ENCODE measurements at places on chromosomes 3 and 15.
A peak's percentile ranks its signal among the peaks of the same experiment; 100 is the strongest.

GRCh38 chr15:88897456-88898194 is 2.3 kb upstream of the HAPLN3 start:
- DNase-seq, result no peak

GRCh38 chr15:40420793-40421192 is 15.2 kb downstream of the IVD start:
- no peak for DNase-seq

GRCh38 chr3:31041161-31041978 is 146.9 kb upstream of the GADL1 start:
- no peak for DNase-seq

DNA sequence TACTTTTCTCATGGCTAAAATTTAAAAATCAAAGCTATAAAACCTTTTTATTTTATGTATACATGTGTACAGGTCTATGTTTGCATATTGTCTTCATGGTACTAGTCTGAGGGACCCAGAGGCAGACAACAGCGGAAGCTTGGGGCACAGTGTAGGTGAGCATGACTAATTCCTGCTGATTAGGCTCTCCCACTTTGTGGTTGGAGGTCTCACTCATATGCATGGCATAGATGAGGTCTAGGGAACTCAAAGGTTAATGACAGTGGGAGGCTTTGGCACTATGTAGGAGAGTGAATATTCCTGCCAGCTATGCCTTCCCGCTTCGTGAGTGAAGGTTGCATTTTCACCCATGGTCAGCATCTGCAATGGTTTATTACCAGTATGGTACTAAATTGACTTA is 47.5 kb upstream of the AADACL2 start:
- DNase-seq, result no peak

DNA sequence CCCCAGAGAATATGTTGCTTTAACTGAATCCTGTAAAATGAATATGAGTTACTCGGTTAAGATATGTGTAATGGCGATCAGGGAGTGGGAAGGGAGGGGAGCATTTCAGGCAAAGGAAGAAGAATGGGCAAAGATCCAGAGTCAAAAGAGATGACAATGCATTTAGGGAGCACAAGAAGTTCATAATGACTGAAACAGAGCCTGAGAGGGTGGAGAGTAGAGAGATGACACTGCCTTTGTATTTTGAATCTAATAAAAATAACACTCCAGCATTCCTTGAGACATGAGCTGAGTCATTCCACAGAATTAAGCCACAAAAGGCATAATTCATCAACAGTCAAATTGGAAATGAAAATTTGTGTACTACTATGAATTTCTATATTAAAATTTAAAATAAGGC is 105.3 kb upstream of the PEX5L start:
- no peak for DNase-seq

DNA sequence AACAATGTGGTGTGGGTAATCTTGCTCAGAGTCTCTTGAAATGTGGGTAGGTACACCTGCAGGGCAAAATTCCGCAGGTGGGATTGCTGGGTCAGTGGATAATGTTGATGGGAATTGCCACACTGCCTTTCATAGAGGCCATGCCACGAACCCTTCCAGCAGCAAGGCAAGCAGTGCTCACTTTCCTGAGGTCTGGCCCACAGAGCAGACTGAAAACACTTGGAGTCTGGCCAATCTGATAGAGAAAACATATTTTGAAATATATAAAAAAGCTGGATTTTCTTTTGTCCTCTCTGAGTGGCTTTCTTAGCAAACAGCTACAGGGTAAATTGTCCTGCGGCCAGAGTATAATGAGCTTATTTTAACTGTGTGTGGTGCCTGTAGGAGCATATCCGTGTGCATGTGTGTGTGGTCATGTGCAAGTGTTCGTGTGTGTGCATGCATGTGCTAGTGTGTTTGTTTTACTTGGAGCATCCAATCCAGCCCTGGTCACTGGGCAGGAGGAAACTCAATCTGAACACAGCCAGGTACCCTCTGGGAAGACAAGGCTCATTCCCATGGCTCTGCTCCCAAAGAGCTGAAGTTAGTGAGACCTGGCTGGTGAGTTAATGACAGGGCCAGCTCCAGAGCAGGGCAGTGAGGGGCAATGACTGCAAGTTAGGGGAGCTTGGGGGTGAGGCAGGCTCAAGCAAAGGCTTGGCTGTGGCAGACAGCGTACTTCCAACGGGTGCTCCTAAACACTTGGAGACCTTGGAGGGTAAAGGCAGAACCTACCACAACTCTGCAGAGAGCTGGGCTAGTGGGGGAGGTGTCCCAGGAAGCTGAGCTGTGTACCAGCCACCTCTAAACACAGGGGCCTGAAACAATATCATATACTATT is 91.3 kb downstream of the PLXNA1 start:
- DNase-seq, result no peak

GRCh38 chr3:52117537-52117936 is 36.7 kb downstream of the POC1A start:
- no peak for DNase-seq

- no peak for DNase-seq
Observed at GRCh38 chr15:100090411-100090810, 251.4 kb downstream of the ADAMTS17 start.

- no peak for DNase-seq
Observed at GRCh38 chr15:35728219-35728940, 182.4 kb upstream of the DPH6 start.

DNA sequence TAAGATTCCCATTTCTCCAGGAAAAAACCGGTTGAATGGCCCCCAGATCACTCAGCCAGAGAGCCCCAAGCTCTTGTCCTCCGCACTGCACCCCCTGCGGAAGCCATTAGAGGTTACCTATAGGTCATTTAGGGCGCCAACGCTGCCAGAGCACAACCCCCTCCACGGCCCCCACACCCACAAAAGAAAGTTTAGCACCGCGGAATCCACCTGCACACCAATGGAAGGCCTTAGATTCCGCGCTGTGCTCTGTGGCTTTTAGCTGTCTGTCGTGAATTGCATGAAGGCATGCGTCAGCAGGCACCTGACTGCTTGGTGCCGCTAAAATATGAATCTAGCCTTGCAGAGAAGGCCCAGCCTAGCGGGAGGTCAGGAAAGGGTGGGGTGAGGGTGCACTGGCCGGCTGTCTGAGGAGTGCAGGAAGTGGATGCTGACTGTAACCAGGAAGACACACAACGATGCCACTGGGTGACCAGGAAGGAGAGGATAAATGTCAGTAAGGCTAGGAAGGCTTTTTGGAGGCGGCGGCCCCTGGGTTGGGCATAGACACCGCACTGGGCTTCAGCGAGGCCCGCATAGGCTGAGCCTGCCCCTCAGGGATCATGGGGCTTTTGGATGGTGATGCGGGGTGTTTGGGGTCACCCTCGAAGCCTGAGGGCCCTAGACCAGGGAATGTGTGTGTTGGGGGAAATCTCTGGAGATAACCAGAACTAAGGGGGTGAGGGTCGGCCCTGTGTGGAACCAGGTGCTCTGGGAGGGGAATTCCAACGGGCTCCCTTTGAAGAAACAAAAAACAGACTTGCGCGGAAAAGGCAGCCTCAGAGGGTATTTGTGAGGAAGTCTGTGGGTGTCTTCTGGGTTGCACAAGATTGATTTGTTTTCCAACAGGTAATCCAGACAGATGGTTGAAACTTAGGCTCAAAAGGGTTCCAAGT is 976 bp upstream of the NUP210 start:
- peak; percentile 59 for DNase-seq

GRCh38 chr3:153927107-153927506 is 194.1 kb upstream of the ARHGEF26 start:
- no peak for DNase-seq

GRCh38 chr3:168476360-168476980 is 380.7 kb upstream of the GOLIM4 start:
- no peak for DNase-seq

- DNase-seq, result peak; percentile 55
Observed at GRCh38 chr15:40695469-40695890, 506 bp downstream of the RAD51 start.

DNA sequence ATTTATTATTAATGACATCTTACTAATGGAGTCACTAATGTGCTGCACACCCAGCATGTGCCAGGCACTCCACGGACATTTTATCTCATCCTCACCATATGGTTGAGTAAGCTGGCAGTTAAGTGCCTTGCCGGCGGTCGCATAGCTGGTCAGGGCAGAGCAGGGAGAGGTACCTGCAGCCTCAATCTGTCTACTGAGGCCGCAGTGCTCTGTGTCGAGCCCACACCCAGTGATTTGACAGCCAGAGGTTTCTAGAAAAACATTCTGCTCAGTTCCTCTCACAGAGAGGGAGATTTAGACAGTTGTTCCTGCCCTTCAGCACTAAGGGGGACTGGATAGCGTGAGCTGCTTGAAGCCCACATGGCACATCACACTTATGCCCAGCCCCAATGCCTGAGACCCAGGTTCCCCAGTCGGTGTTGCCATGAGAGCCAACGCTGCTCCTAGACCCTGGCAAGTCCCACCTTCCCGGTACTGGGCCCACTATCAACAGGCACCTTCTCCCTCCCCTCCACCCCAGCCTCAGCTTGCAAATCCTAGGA is 2.6 kb downstream of the LIPC start:
- DNase-seq, result no peak

GRCh38 chr3:55476515-55476914 is 10.6 kb downstream of the WNT5A start:
- no peak for DNase-seq

DNA sequence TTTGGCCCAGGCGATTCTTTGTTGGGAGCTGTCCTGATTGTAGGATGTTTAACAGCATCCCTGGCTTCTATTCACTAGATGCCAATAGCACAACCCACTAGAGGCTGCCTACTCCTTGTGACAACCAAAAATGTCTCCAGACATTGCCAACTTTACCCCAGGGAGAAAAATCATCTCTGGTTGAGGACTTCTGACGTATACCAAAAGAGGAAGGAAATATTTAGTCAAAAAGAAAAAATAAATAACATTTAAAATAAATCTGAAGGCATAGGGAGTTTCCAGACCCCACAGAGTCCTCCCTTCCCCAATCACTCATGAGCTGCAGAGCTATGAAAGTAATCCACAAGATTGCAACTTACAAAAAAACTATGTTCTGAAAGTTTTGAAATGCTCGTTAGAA is 61.0 kb downstream of the MECOM start:
- no peak for DNase-seq

DNA sequence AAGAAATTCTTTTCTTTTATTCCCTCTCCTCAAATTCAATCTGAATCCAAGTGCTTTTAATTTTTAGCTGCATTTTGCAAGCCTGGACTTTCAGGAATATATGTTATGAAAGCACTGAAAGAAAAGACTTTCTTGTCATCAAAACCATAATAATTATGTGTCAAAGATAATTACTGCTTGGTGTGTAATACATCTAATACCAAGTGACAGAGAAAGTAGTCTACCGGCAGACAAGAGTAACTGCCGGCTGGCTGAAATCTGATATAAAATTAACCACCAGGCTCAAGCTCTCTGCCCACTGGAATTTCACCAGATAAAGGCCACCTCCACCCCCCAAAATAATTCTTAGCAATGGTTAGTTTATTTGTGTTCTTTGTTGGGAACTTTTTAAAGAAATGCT is 220.9 kb upstream of the CDIN1 start:
- DNase-seq, result no peak

GRCh38 chr3:186990277-186990676 is 60.0 kb downstream of the ST6GAL1 start:
- DNase-seq, result no peak

DNA sequence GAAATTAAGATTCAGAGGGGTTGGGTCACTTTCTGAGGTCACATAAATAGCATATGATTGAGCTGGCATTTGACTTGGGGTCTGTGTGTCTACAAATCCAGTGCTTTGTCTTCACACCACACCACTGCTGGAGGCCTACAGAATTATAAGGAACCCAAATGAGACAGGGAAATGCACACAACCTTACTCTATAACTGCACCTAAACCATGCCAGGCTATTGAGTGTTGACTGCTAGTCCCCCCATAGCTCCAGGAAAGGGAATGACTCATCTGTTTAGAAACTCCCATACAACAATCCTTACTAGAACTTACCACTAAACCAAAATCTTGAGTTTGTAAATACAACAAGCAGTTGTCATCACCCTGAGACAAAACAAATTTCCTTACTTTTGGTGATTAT is 16.9 kb upstream of the TSC22D2 start:
- no peak for DNase-seq

GRCh38 chr3:36918050-36918449 is 26.8 kb downstream of the TRANK1 start:
- no peak for DNase-seq

GRCh38 chr3:194782698-194783404 is 97.2 kb downstream of the FAM43A start:
- no peak for DNase-seq

DNA sequence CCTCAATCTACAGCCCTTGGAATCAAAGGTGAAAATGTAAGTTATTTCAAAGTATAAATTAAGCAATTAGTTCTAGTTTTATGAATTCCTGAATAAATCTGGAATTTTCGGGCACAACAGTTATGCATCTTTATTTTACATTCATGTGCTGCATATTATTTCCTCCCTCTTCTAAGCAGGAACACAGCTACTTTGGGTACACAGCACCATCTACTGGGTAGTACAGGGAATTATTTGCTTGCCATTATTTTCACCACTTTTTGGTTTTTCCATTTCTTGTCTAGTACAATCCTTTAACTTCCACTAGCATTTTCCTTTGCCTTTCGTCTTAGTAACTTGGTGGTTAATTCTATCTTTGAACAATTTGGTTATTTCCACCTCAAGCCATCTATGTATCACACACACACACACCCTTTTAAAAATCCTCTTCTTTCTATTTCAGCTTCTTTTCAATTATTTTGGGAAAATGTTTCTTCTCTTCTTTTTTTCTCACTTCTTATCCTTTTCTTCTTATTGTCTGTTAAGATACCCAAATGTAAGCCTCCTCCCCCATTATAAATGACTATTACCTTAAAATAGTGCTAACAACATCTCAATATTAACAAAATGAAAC is 451.0 kb downstream of the MFSD1 start:
- DNase-seq, result peak; percentile 9

- peak; percentile 66 for DNase-seq
Observed at GRCh38 chr3:48299746-48300712, 33.4 kb downstream of the SPINK8 start.

GRCh38 chr3:100650651-100651619 is 41.5 kb downstream of the ADGRG7 start:
- peak; percentile 60 for DNase-seq

GRCh38 chr3:130354430-130354829 is 9.0 kb downstream of the COL6A5 start:
- no peak for DNase-seq

DNA sequence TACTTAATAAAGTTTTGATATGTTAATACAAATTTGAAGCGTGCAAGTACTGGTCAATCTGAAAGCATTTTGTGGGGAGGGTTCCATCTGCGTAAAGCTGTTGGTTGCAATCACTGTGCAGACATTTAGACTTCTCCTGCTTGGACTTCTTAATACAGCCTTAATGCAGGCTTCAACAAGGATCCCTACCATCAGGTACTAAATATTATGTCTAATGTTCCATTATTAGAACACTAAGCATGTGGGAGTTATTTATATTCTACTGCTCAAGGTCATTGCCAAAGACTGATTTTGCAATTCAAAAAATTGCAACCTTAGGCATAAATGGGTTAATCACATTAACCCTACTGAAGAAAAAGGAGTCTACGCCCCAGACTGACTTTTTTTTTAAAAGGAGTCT is 73.9 kb upstream of the MYO5C start:
- no peak for DNase-seq

Data from GM13977 (cell line).